Activated CD4-positive, CD25-positive, alpha-beta regulatory T cell treated with anti-CD3 and anti-CD28 coated beads, Interleukin-2, amount 50 U/mL, for 24 hours (primary cell): ENCODE measurements at places on chromosomes 1 and 21.
A peak's percentile ranks its signal among the peaks of the same experiment; 100 is the strongest.

DNA sequence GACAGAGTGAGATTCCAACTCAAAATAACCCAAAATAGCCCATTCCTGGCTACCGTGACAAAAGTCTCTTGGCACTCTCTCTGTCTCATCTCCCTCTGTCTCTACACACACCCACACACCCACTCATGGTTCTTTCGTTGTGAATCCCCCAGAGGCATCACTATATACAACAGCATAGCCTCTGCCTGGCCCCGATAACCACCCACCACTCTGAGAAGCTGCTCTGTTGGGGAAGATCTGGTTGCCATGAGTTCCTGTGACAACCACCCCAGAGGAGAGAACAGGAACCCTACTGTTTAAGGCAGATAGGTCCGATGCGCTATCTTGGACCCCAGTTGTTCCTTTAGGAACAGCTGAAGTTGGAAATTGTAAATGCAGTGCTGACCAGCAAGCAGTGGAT is 70.4 kb upstream of the LYST start:
- peak; percentile 12 for ATAC-seq

GRCh38 chr1:113416496-113416895 is 26.2 kb downstream of the MAGI3 start:
- no peak for ATAC-seq

DNA sequence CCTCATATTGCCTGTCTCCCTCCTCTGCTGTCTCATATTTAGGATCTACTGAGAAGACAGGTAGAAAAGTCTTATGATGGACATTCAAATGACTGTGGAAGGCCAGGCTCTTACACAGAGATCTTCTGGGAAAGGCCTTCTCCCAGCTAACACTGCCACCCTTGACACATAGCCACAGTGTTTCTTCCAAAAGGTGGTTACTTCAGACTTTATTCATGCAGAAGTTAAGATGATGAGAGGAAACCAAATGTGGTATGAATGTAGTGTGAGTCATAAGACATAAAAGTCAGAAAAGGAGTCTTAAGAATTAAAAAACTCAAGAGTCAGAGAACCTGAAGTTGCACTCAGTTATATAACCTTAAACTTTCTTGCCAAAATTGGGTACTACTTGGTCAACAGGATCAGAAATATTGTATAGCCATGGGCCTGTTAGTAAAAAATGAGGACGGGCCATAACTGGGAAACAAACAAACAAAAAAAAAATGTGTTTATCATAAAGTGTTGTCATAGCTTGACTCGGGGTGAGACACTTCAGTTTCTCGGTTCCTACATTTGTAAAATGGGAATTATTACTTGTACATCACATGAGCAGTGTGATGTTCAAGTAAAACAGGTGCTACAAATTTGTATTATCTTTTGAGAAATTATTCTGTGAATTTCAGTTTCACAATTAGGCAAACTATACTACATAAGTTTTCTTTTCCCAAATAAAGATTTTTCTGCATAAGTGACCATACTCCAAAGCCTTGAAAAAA is 1.2 kb upstream of the DENND1B start:
- ATAC-seq: peak; percentile 80

DNA sequence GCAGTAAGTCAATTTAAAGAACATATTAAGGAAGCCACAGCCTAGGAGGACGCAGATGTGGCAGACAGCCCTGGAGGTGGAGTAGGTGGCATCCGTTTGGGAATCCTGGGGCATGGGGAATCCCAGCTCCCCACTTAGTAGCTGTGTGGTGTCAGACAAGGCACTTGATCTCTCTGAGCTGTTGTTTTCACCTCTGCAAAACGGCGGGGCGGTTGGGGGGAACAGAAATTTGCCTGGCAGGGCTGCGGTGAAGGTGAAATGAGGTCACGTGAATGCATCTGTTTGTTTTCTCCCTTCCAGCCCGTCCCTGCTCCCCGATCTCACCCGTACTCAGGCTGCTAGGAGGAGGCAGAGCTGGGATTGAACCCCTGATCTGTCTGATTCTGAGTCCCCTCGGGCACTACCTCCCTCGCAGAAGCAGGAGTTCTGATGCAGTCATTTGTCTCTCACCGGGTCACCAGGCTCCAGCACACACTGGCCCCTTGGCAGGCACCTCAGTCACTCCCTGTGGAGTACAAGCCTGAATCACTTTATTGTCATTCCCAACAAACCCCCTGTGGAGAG is 2.2 kb upstream of the LAPTM5 start:
- ATAC-seq: no peak

DNA sequence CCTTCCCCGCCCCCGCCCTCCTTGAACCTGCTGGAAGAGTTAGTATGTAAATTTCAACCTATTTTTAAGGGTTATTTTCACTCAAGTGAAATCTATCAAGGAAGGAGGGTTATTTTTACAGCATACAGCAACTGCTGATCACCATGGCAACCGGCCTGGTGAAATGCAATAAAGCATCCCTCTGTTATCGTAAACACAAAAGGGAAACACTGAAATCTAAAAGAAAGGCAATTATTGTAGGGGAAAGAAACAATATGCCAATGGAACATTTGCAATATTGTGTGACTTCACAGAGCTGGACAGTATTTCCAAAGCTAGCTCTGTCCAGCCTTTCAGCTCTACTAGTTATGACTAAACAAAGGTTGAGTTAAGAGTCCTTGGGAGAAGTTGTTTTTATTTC is 588.3 kb upstream of the PBX1 start:
- no peak for ATAC-seq
